ENCODE measurements at places on chromosomes 2 and 18. TPM values are rescaled to one million over a fixed set of nuclear protein-coding genes. Genes with fewer than 3 reads are reported as not detected.

The ABCG8 gene
- not detected for total RNA-seq

- no peak overlapping the region for H3K4me3 ChIP-seq
- peaks cover 2% of the 10 kb centered on the region for H3K36me3 ChIP-seq
- H3K4me1 ChIP-seq, result peaks cover 23% of the 10 kb centered on the region
Measured at GRCh38 chr2:217215877-217216276, 356.0 kb upstream of the TNP1 start.

- H3K27me3 ChIP-seq, result no peaks in the 10 kb centered on the region
- DNase-seq, result no peak
- H3K27ac ChIP-seq, result peak overlapping the region; percentile 0
Measured at GRCh38 chr2:25375371-25375988, 33.8 kb upstream of the DNMT3A start.

GRCh38 chr2:201887773-201888425 is 81.6 kb downstream of the CDK15 start:
- H3K36me3 ChIP-seq, result no peaks in the 10 kb centered on the region
- no peaks in the 10 kb centered on the region for H3K4me1 ChIP-seq
- no peak overlapping the region for H3K4me3 ChIP-seq
- no peak overlapping the region for H3K27ac ChIP-seq
- H3K27me3 ChIP-seq, result peaks cover 33% of the 10 kb centered on the region

DNA sequence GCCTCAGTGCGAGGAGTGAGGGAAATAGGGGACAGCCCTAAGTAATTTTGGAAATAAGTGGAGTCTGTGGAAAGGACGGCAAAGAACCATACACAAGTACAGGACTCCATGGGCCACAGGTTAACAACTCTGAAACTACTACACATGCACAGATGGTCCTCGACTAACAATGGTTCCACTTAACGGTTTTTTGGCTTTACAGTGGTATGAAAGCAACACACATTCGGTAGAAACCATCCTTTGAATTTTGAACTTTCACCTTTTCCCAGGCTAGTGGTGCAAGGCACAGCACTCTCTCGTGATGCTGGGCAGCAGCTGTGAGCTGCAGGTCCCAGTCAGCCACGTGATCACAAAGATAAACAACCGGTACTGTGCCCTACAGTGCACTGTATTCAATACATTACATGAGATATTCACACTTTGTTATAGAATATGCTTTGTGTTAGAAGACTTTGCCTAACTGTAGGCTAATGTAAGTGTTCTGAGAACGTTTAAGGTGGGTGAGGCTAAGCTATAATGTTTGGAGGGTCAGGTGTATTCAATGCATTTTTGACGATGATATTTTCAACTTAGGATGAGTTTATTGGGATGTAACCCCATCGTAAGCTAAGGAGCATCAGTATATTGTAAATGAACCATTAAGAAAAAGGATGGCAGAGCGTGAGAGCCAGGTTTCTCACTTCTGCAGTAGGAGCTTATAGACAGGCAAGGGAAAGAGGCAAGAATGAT is 44.6 kb downstream of the TBC1D8 start:
- no peak overlapping the region for H3K4me3 ChIP-seq
- H3K27me3 ChIP-seq, result no peaks in the 10 kb centered on the region
- H3K4me1 ChIP-seq, result no peaks in the 10 kb centered on the region
- H3K27ac ChIP-seq, result no peak overlapping the region
- H3K36me3 ChIP-seq, result no peaks in the 10 kb centered on the region

- H3K4me3 ChIP-seq, result no peak overlapping the region
- peaks cover 9% of the 10 kb centered on the region for H3K27me3 ChIP-seq
- no peaks in the 10 kb centered on the region for H3K4me1 ChIP-seq
- no peaks in the 10 kb centered on the region for H3K36me3 ChIP-seq
Measured at GRCh38 chr2:15738225-15738546, 146.5 kb downstream of the DDX1 start.
